ENCODE measurements at places on chromosomes 6 and 20.

DNA sequence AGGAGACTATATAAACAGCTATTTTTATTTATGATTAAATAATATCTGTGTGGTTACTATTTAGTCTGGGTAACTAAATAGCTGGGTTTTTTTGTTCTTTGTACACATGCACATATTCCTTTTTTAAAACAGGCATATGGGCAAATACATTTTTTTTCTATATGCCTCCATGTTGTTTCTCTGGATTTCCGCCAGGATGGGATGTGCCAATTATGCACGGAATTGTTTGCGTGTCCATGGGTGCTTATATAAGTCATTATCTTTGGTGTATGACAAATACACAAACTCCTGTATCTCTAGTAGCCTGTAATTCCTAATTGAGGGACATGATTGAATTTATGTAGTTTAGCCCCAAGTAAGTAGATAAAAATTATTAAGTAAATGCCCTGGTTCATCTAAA lies 226.9 kb downstream of the BCKDHB start:
- DNase-seq = no peak

- DNase-seq = no peak
Observed at GRCh38 chr20:61596687-61597330, 344.7 kb downstream of the CDH4 start.

DNA sequence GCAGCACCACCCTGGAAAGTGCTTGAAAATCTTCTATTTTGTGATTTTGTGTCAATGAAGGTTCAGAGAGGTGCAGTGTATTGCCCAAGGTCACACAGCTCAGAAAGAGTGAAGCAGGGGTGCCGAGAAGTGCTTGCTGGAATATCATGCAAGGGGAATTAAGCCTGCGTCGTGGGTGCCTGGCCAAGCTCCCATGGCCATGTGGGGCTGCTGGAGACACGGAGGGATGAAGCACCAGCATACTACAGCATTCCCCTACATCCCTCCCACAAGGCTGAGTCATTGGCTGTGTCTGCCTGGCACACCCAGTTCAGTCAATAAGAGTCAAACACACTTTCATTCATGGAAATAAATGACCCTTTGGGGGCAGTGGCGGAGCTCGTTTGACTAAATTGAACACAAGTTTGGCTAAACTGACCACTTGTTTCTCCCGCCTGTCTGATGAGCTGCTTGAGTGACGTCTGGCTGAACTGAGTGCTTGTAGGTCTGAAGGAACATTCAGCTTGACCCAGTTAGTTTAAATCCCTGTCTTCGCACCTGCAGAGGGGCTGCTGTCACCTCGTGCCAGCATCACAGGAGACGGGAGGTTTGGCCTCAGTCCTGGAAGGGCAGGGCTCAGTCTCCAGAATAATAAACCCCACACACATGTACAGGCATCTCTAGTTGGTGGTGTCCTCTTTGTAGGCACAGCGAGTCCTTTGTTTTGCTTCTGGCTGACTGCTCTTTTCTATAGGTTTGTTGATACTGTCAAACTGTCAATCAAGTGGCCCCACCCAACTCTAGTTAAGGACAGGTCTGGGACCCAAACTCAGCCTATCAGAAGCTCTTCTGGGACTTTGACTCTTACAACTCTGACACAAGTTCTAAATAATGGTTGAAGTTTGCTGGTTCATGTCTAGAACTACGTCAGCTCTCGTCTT lies 8.4 kb upstream of the TGM2 start:
- no peak for DNase-seq

DNA sequence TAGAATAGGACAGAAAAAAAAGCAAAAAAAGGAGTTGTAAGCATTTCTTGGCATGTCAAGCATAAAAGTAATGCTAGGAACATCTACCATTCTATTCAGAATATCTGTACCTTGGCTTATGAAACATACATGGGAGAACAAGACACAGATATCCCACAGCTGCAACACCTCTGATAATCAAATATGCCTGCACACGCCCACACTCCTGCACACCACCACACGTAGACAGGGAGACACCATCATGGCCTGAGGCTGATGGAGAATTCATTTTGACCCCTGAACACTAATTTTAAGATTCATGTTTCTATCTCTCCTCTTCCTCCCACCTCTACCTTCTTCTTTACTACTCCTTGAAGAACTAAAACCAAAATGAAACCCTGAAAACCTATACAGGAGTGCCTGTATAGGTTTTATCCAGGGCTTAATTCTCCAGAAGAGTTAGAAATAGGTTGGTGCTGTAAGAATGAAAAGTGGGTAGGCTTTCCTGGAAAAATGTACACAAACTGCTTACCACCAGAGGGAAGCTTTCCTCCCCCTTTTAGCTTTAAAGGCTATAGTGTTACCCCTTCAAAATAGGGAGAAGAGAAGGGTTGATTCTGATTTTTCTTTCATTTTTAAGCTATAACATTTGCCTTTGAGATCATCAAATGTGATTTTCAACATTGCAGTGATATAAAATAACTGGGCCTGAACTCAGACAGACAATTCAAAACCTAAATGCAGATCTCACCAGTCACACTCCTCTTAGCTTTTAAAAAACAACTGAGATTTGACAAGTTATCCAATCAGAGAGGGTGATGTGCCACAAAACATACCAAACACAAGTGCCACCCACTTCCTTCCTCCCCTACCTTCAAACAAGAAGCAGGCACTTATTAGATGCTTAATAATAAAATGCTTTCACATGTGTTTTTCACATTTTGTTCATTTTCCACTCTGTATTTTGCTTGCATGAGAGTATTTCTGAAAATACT lies 57.9 kb downstream of the ELOVL5 start:
- no peak for DNase-seq

DNA sequence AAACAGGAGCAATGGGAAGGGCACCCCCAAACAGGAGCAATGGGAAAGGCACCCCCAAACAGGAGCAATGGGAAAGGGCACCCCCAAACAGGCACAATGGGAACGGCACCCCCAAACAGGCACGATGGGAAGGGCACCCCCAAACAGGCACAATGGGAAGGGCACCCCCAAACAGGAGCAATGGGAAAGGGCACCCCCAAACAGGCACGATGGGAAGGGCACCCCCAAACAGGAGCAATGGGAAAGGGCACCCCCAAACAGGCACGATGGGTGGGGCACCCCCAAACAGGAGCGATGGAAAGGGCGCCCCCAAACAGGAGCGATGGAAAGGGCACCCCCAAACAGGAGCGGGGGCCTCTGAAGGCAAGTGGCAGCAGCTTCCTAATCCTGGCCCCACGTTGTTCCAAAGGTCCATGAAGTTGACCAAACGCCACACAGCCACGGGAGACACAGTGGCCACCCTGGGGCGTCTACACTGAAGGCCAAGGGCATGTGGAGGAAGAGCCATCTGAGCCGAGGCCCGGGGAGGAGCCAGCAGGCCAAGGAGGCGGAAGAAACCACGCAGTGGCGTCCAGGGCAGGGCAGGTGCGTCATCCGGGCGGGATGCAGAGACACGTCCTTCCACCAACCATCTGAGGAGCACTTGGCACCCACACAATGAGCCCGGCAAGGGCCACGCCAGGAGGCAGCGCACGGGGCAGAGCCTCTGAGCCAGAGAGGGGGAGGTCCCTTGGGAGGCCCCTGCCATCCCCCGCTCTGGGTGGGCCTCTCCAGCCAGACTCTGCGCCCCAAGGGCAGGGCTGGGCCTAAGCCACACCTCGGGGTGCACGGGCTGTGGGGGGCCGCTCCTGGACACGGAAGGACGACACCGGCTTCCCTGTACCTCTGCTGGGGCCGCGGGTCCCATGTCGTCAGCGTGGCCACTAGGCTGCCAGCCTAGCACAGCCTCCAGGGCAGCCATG lies 21.5 kb upstream of the NTSR1 start:
- no peak for DNase-seq

- DNase-seq = no peak
Observed at GRCh38 chr6:28264834-28265401, 2.0 kb upstream of the ZSCAN26 start.

GRCh38 chr6:87851674-87852299 lies 149.8 kb upstream of the AKIRIN2 start:
- DNase-seq = no peak

GRCh38 chr20:38187517-38187916 lies 22.4 kb upstream of the TGM2 start:
- no peak for DNase-seq

DNA sequence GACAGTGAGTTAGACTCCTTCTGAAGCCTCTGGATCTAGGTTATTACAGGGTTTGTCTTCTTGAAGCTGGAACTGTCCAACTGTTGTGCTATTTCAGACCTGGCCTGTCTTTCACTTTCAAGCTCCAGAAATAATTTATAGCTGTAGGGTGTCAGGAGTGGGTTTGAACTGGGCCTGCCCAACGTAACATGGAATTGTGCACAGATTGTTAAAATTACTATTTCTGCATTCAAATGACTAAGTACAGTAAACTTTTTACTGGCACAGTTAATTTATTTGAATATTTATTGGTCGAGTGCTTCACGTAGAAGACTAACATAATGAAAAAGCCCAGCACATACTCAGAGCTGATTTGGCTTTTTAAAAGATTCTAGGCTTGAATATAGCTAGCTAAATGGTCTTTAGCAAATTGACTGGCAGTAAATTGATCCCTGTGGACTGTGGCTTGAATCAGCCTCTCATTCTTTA lies 74.3 kb downstream of the ARID1B start:
- no peak for DNase-seq
